ENCODE measurements at places on chromosomes 7 and 10.

DNA sequence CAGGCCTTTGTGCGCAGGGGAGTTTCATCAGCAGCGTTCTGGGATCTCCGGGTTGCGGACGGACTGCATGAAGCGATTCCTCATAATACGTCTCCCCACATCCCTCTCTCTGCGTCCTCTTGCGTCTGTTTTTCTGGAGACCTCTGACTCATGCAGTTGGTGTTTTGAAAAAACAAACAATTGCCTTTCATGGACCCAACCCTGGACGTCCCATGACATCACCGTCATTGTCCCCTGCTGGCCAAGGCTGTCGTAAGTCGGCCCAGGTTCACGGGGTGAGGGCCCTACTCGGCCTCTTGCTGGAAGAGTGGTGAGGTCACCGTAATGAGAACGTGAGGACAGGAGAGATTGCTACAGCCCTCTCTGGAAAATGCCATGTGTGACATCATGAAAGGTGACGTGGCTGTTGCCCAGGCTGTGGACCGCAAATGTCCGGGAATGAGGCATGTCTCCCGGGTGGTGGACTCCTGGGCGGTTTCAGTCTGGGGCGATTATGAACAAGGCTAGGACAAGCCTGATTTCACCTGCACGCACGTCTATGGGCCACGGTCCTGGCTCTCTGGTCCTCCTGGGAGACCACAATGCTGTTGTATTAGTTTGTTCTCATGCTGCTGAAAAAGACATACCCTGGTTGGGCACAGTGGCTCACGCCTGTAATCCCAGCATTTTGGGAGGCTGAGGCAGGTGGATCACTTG lies 9.8 kb upstream of the MAFK start:
- DNase-seq, result no peak

DNA sequence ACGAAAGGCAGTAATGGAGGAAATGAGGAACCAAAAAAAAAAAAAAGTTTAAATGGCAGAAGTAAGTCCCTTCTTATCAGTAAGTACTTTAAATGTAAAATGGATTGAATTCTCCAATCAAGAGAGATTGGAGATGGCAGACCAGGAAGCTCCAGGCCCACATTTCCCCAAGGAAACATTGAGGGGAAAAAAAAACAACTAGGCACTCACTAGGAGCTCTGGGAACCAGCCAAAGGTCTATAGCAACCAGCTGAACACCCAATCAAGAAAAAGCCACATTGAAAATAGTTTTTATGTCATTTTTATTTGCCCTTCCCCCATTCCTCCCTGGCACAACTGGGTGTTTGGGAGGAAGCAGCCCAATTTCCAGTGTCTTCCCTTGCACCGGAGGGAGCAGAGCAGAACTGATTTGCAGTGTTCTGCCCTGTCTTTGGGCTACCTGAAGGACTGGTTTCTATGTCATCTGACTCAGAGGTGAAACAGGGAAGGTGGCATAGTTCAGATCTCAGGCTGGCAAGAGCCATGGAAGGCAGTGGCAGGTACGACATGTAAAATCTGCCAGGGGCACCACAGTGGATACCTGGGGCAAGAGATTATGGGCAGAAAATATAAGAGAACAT lies 121.9 kb downstream of the SMURF1 start:
- DNase-seq, result no peak

GRCh38 chr10:120386896-120387295 lies 70.1 kb upstream of the PLPP4 start:
- no peak for DNase-seq

- no peak for DNase-seq
These were observed 1.2 kb downstream of the HMX2 start for GRCh38 chr10:123149162-123149567.

DNA sequence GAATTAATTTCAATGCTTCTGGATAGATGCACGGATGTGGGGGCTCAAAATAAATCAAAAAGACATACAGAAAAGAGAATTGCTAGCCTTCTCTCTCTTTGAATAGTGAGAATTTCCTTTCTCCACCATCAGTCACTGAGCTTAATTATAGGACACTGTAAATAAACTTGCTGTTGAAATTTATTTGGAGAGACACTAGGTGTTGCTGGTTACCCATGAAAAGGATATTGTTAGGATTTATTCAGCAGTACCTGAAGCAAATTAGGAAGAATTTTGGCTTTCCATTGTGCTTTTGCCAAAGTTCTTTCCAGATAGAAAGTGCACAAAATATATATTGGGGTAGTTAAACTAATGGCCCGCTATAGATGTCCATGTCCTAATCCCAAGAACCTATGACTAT lies 27.6 kb downstream of the GCC1 start:
- no peak for DNase-seq

- no peak for DNase-seq
These were observed 808.5 kb upstream of the CELF2 start for GRCh38 chr10:10209167-10209566.

DNA sequence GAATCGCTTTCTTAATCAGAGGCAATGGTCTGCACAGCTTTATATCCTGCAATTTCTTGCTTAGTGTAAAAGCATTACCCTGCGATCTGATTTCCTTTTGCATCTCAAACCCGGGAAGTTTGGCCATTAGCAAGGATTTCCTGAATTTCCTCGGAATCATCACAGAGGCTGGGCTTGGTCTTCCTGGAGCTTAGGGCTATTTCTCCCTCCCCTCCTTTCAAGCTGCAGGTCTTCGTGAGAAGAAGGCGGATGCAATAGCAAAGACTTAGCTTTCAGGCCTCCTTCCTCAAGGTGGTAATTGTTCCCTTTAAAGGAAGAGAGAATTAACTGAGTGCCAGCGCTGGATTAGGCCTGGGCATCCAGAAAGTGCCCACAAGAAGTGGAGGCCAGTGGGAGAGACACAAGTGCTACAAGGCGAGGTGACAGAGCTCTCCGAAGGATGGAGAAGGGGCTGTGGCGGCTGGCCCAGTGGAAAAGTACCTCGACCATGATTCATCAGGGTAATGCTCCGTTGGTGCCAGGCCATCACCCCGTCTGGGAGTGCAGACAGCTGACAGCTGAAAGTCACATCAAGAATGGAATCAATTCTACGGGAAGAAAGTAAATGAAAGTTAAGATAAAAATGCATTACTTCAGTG lies 4.0 kb upstream of the ARMS2 start:
- DNase-seq, result no peak

DNA sequence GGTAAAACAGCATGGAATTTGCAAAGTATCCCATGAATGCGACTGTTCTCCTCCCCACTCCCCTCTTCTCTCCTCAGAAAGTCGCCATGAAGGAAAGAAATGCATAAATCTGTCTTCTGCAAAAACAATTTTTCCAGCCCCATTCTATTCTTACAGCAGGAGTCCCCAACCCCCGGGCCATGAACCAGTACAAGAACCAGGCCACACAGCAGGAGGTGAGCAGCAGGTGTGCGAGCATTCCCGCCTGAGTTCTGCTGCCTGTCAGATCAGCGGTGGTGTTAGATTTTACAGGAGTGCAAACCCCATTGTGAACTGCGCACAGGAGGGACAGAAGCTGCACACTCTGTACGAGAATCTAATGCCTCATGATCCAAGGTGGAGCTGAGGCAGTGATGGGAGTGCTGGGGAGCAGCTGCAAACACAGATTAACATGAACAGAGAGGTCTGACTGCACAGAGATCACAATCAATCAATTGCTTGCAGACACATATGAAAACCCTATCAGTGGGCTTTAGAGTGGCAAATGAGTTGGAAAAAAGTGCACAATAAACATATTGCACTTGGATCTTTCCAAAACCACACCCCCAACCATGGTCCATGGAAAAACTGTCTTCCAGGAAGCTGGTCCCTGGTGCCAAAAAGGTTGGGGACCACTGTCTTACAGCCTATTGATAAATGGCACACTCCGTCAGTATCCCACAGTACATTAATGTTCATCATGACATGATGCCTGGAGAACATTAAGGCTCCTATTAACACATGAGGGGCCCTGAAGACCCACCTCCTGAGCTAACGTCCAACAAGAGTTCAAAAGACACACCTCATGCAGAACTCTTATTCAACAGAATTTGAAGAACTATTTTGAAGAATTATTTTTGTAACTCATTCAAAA lies 205.0 kb downstream of the PTPRN2 start:
- DNase-seq, result no peak

GRCh38 chr10:125233726-125234125 lies 73.4 kb upstream of the CTBP2 start:
- DNase-seq, result no peak

- no peak for DNase-seq
These were observed 315.2 kb downstream of the GATA3 start for GRCh38 chr10:8369666-8370065.

DNA sequence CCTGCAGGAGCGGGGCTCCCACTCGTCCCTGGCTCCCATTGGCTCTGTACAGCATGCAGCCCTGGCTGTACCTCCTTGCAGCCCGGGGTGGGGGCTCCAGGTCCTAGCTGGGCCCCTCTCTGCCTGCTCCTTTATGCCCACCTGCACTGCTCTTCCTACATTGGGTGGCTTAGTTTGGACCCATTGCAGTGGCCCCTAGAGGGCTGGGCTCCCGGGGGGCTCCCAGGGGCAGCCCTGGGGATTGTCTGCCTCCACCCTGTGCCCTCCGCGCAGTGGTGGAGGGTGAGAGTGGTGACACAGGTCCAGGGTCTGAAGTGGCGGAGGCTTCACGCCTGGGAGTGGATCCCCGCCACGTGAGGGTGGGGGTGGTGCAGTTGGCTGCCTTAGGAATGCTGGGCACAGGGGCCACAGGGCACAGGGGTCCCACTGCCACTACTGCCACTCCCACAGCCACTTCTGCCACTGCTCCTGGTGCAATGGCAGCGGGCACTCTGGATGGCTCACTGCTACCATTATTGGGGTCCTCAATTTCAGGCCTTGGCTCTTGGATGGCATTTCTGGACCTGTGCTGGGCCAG lies 177.1 kb downstream of the ARL4A start:
- no peak for DNase-seq

GRCh38 chr10:132208462-132209050 lies 21.8 kb downstream of the DPYSL4 start:
- DNase-seq, result no peak

DNA sequence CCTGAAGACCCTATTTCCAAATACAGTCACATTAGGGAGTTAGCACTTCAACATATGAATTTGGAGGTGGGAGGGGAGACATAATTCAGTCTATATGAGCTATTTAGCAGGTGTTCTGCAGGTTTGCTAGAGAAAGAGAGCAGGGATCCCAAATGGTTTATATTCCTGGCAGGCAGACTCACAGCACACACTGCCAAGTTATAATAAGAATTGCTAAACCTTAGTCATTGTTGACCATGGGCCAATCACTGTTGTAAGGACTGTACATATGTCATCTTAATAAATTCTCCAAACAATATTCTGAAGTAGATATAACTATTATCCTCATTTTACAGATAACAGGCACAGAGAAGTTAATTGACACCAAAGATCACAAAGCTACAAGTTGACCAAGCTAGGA lies 1.5 kb upstream of the CCDC3 start:
- no peak for DNase-seq

GRCh38 chr10:31028081-31028480 lies 3.6 kb downstream of the ZNF438 start:
- DNase-seq, result no peak

DNA sequence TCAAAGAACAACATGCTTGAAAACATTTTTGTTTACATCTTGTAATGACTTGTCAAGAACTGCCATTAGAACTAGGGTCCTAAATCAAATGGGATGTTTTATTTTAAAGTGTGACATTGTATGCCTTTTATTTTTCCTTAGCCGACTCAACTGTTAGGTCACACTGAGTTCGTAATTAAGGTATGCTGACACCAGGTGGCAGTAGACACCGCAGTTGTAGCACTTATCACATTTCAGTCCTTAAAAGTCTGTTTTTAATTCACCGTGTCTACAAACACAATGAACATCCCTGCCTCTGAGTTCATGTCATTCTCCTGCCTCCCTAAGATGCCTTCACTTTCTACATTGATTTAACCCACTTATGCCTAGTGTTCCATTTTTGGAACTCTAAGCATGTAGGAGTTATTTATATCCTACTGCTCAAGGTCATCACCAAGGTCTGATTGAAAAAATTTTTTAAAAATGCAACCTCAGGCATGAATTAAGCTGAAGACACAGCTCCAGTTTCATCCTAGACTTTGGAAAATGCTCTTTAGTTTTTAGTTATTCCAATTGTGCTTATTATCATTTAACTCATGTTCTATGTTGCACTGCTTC lies 186.1 kb downstream of the BMPER start:
- DNase-seq, result no peak

DNA sequence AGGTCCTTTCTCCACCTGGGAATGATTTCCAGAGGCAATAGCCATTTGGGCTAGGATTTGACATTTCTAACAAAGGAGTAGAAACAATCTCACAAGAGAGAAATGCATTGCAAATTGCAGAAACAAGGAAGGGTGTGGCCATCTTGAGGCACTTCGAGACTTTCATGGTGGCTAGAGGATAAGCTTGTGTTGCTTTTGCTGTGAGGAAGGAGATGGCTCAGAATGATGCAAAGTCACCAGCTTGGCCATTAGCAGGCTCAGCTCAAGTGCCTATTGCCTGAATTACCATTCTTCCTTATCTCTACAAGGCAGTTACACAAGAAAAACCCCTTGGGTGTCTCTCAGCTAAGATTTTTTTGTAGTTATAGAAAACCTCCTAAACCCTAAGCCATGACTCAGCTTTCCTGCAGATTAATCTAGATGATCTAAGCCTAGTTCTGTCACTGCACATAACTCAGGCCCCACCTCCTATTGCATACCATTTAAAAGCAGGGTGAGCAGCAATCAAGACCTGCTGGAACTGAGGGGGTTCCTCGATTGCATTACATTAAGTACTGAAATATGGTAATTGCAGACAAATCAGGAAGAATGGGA lies 683.1 kb downstream of the NRG3 start:
- DNase-seq, result no peak

GRCh38 chr10:89645742-89646172 lies 715 bp upstream of the PANK1 start:
- no peak for DNase-seq

GRCh38 chr10:526651-527312 lies 162.7 kb downstream of the DIP2C start:
- DNase-seq, result no peak

DNA sequence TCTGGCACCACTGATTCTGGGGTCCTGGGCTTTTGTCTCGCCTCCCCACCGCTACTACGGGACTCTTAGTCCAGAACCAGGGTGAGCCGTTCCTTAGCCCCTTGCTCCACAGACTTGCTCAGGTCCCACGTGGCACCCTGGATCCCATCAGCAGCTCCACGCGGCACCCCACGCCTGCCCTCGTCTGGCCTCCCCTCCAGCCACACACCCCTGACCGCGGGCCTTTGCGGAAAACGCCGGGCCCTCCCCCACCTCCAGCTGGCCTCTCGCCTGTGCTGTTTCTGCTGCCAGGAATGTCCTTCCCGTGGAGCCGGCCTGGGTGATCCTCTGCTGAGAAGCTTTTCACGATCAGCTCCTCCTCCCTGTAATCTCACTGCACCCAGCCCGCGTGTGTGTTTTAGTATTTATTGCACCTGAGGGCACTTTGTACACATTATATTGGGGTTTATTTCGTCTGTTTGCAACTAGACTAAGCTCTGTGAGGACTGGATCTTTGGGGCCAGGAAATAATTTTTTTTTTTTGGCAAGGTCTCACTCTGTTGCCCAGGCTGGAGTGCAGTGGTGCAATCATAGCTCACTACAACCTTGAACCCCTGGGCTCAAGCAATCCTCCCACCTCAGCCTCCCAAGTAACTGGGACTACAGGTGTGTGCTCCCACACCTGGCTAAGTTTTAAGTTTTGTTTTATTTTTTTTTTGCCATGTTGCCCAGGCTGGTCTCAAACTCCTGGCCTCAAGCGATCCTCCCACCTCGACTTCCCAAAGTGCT lies 10.5 kb upstream of the TTYH3 start:
- DNase-seq, result no peak
